ENCODE measurements at places on chromosomes 5 and 9.

DNA sequence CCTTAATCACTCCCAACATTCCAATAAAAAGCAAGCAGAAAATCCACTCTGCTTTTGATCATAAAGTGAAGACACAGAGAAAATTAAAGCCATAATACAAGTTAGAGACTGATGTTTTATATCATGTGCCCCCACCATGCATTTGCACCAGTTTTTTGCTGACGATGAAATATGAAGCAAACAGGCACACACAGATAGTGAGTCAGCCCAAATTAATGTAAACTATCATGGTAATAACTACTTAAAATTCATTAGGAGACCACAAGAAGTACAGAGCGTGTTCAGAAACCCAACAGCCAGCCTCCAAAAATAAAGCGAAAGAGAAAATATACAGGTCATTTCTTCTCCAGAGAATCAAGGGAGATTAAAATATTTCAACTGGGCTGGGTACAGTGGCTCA lies 46.4 kb upstream of the KDM4C start:
- DNase-seq: no peak

DNA sequence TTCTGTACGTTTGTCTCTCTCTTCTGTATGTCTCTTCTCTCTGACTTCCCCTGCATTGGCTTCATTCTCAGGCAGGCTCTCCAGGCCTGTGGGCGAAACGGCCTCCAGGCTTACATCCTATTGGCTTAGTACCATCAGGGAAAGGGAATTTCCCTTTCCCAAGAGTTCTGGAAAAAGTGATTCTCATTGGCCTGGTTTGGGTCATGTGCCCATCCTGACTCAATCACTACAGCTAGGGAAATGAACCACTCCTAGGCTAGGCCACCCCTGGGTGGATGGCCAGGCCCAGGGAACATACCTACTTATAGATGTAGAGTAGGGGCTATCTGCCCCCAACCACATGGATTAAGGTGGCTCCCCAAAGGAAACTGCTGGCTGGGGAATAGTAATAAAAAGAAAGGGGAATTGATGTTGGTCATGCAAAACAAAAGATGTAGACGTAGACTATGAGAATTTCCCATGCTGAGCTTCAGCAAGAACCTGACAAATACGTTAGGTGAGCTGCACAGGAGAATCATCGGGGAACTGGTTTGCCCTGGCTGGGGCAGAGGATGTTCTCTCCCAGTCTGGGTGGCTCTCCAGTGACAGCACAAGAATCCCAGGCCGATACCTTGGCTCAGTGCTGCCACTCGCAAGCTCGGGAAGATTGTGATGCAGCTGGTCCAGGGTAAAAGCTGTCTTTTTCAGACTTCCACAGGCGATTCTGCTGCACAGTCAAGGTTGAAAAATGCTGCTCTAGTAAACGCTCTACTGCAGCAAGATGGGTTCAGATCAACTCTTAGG lies 3.7 kb upstream of the EGR1 start:
- DNase-seq: no peak

DNA sequence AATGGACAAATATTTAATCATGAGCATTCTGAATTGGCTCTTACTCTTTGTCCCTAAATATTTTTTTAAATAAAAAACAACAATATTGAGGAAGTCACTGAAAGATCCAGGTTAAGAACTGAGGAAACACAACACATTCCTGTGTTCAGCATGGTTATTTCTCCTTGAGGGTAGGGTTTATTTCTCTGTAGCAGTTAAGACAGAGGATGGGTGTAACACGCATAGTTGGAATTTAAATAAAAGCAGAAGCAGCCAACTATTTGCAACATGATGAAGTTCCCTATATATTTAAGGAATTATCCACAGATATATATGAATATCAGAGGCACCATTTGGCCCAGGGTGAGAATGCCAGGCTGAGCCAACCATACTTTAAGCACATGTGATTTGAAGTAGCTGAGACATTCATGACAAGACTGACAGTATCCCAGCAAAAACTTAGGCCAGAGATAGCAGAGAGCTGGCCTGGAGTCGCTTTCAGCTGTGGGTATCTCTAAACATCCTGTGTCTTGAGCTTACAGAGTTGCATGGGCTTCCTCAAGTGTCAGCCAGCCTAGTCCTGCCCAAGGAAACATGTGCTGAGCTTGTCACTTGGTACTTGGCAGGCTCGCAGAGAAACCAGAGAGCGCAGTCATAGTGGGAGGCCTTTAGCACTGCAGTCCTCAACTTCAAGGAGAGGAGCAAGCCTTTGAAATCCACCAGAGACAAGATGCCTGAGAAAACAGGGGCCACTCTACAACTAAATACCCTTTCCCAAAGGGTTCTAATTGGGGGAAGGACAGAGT lies 43.6 kb downstream of the SEMA5A start:
- DNase-seq: no peak

DNA sequence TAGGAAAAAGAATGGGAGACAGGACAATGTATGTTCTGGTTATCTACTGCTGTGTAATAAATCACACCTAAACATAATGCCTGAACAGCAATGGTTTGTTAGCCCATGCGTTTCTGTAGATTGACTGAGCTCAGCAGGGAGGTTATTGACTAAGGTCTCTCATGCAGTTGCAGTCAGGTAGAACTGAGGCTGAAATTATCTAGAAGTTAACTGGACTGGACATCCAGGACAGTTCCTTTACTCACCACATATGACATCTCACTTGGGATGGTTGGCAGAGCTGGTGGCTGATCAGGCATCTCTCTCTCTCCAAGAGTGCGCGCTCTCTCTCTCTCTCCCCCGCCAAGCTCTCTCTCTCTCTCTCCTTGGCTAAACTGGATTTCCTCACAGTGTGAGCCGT lies 8.9 kb upstream of the FOXB2 start:
- DNase-seq: no peak

GRCh38 chr9:33816327-33817252 lies at the start of gene UBE2R2:
TSS of gene UBE2R2 (plus strand) at chr9:33817160. CDS start at chr9:33817758, 598 bp downstream.
- DNase-seq: peak; percentile 95

- no peak for DNase-seq
These were observed 99.9 kb upstream of the PITX1 start for GRCh38 chr5:135133698-135134515.

GRCh38 chr5:61028382-61028781 lies 83.4 kb downstream of the NDUFAF2 start:
- DNase-seq: no peak

DNA sequence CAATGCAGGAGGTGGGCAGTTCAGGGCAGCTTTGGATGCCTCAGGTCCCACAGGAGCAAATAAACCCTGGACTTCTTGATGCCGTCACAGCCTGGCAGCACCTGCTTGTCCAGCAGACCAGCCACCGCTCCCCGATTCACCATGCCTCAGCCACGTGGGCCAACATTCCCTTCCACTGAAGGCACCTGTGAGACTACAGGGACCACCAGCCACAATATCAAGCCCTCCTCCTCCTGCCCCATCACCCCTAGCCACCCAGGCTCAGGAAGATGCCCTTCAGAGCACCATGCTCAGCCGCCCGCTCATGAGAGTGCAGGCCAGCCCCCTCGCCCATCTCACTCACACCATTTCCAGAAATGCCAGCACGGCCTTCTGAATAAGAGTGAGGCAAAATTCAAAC lies 234.7 kb downstream of the SYK start:
- no peak for DNase-seq

DNA sequence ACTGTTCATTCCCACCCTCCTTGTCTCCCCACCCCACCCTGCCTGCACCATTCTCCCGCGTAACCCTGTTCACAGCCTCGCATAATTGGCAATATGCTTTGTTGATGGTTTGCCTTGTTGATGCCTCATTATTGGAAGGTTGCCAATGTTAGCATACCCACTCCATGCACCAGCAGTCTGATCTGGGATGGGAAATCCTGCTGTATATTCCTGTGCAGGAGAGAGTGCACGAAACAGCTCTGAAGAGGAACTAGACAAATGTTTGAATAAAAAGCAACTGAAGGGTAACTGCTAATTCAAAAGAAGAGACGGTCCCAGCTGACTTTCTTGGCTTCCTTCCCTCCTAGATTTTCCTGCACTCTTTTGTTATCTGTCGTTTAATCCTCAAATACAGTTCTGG lies 271.7 kb upstream of the TLE4 start:
- DNase-seq: no peak

DNA sequence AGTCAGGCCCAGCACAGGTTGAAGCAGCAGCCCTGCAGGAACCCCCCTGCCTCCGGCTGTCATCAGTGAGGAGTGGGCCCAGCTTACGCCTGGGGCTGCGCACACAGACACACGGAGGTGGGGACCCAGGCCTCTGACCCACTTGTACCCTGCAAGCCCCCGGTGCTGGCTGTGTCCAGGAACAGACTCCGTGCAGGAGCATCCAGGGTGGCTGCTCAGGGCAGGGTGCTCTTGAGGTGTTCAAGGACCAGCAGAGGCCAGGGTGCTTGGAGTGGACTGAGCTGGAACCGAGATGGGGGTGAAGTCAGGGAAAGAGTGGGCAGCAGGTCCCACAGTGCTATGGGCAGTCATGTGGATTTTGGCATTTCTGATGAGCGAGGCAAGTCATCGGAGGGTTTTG lies 199.5 kb downstream of the CACNA1B start:
- DNase-seq: no peak

GRCh38 chr5:1175015-1175414 lies 26.4 kb upstream of the SLC6A19 start:
- DNase-seq: no peak

DNA sequence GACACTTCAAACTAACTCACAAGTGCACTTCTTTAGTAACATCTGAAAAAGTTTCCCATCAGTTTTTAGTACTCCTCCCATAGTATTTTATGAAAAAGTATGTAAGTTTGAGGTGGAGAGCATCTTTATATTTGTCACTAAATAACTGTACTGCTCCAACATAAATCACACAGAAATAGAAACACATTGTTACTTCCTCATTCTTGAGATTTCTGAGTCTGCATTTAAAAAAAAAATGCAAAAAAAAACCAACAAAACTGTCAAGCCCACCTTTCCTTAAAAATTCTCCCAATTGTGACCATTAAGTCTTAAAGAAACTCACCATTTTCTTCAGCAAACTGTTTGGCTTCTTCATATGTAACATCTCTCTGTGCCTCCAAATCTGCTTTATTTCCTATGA lies 18.7 kb downstream of the RAB14 start:
- no peak for DNase-seq

GRCh38 chr5:125064621-125065438 lies 318.4 kb upstream of the ZNF608 start:
- no peak for DNase-seq

GRCh38 chr9:101065930-101066329 lies 37.4 kb downstream of the PLPPR1 start:
- no peak for DNase-seq

GRCh38 chr9:89655990-89656657 lies 51.3 kb downstream of the GADD45G start:
- DNase-seq: peak; percentile 4

DNA sequence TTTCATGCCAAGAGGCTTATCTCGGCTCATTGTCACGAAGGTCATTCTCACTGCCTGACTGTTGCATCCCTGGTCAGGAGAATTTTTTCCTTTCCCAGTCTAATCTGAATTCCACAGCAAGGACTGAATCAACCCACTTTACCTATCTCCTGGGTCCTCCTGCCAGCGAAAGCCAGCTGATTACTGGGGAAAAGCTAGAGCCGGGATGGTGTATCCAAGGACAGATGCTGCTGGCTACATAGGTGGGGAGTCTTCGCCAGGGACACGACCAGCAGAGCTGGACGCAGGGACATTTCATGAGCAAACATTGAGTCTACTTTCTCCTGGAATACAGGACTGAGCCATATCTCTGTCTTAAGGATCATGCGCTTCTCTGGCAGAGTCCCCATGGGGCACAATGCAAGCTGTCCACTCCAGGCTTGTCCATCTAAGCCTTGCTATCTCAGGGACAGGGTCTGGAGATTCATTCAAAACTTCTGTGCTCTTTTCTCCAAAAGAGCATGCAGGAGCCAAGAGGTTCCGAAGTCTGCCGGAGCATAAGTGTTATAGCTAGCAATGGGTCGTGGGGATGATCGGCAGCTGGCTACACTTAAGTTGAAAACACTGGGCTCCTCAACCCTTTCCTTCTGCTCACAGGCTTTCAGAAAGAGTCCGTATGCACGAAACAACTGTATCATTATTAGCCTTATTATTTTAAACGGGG lies 6.5 kb upstream of the HAND1 start:
- no peak for DNase-seq
